ENCODE measurements at places on chromosomes 2 and 18. TPM values are rescaled to one million over a fixed set of nuclear protein-coding genes. Genes with fewer than 3 reads are reported as not detected.

Gene SCTR
- total RNA-seq = 0.31 TPM

Gene HK2
- total RNA-seq = 6.8 TPM

Gene MBOAT2
- total RNA-seq = 32.7 TPM

Gene CD28
- total RNA-seq = not detected

Gene SKA1
- 0.10 TPM for total RNA-seq

DNA sequence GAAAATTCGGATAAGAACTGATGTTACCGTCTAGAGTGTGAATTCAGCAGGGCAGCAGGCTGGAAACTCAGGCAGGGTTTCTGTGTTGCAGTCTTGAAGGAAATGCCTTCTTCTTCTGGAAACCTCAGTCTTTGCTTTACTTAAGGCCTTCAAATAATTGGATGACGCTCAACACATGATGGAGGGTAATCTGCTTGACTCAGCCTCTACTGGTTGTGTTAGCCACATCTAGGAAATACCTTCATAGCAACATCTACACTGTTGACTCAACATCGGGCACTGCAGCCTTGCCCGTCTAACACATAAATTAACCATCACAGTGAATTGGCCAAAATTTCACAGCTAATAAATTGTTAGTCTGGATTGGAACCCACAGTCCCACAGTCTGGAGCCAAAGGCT lies 37.2 kb downstream of the YPEL5 start:
- ATAC-seq = no peak

- ATAC-seq = no peak
These were observed 41.6 kb downstream of the FN1 start for GRCh38 chr2:215394102-215394805.

DNA sequence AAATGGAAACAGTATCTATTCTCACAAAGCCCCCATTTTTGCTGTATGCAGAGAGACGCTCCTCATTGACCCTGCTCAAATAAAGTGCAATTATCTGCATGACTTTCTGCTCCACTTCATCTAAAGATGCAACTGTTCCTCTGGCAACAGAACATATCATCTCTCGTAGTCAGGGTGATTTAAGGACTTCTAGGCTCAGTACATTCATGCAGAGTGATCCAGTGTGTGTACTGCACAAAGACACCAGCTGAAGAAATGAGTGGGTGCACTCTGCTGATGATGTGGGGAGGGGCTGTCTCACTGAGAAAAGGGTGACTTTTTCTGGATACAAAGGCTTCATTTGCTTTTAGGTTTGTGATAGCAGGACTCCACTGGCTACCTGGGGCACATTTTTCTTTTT lies 355.2 kb downstream of the GALNT13 start:
- peak; percentile 39 for ATAC-seq

GRCh38 chr2:127015106-127015910 lies 91.6 kb downstream of the BIN1 start:
- no peak for ATAC-seq

GRCh38 chr2:201383136-201383535 lies 26.0 kb upstream of the FLACC1 start:
- ATAC-seq = no peak

DNA sequence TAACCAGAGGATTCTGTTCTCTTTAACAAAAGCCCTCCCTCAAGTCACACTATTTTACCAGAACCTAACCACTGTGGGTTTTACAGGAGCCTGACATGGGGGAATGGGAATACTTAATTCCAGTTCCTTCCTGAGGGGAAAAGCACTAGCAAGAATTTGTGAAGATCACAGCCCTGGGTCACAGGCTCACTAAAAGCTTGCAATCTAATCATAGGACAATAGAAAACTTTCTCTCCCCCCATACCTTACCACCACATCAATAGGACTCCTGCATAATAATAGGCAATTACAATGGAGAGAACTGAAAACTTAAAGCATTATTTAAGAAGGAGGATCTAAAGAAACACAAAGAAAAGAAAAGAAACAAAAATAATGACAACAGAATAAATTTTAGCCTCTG lies 225.8 kb upstream of the ZNF804A start:
- no peak for ATAC-seq

- no peak for ATAC-seq
These were observed 155.1 kb downstream of the RND3 start for GRCh38 chr2:150332383-150332782.

DNA sequence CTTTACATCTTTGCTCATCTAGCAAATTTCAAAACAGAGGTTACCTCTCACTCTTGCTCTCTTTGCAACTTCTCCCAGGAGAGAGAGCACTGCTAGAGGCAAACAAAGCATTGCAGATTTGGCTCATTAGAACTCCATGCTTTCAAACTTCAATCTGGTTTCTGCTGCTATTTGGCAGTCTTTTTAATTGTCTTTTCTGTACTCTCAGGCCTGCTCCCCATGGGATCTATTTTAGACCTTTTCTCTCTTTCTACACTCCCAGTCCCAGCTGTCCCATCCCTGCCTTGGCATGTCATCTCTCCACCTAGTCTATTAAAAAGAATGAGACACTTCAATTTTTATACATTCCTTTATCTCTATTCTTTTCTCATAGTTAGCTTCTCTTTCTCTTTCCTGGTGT lies 15.2 kb downstream of the KCNJ3 start:
- no peak for ATAC-seq

DNA sequence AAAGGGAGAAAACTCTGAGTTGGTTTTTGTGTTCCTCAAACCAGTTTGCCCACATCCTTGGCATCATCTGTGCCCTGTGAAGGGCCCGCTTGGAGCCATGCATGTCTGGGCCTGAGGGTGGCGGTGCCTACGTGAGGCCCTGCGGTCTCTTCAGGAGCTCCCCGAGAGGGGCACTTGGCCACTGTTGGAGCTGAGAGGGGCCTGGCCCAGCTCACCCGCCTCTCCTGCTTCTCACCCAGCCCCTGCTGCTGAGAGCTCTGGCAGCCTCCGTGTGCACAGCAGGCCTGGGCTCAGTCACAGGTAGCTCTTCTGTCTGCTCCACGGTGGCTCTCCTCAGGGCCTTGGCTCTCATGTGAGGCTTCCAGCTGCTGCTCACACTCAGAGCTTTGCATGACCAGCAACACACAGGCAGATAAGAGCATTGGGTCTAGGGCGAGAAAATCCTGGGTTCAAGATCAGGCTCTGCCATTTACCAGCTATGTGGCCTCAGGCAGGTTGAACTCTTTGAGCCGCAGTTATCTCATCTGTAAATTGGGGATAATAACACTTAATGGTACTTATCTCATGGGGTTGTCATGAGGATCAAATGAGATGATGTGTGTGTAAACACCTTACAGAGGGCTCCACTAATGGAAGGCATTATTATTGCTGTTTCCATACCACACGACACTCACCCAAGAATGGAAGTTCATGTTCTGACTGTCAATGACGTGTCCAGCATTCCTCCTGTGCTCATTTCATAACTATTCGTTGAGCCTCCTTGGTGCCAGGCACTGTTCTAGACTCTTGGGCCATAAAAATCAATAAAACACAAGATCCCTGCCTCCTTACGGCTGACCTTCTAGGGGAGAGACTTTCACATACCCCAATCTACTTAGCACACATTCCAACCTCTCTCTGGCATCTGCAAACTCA lies 41.6 kb upstream of the PLB1 start:
- no peak for ATAC-seq

DNA sequence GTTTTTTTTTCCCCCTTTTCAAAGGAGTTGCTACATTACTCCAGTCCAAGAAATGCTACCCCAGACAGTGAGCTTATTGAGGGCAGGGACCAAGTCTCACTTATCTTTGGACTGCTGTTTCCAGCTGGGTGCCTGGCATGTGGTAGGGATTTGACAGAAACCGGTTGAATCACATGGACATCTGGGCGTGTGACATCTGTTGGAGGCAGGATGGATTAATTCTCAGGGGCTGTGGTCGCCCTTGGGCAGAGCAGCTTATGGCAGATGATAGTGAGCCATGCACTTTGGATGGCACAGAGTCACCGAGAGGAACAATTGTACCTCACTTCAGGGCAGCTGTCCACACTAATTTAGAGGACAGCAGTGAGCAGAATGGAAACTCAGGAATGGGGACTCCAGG lies 254.6 kb upstream of the ID2 start:
- no peak for ATAC-seq
